Lung (tissue), 17 donors: ENCODE measurements at places on chromosomes 5 and 9.

- DNase-seq = peak; percentile 82
Observed at GRCh38 chr5:150161242-150162141, 5.1 kb upstream of the CDX1 start.

GRCh38 chr5:123304777-123305316, 118.4 kb downstream of the CEP120 start:
- DNase-seq = no peak

DNA sequence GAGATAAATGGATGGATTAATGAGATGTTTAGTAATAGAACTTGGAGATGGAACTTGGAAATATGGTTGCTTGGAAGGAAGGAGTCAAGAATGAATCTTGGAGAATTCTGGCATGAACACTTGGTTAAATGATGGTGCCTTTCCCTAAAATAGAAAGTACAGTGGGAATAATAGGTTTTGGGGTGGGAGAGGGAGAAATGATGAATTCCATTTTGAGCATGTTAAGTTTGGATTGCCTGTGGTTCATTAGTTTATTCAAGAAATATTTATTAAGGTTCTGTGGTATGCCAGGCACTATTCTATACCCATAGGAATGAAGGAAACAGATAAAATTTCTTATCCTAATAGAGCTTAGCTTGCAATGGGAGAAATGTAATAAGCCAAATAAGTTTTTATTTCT, 58.4 kb downstream of the PBX3 start:
- DNase-seq = no peak

DNA sequence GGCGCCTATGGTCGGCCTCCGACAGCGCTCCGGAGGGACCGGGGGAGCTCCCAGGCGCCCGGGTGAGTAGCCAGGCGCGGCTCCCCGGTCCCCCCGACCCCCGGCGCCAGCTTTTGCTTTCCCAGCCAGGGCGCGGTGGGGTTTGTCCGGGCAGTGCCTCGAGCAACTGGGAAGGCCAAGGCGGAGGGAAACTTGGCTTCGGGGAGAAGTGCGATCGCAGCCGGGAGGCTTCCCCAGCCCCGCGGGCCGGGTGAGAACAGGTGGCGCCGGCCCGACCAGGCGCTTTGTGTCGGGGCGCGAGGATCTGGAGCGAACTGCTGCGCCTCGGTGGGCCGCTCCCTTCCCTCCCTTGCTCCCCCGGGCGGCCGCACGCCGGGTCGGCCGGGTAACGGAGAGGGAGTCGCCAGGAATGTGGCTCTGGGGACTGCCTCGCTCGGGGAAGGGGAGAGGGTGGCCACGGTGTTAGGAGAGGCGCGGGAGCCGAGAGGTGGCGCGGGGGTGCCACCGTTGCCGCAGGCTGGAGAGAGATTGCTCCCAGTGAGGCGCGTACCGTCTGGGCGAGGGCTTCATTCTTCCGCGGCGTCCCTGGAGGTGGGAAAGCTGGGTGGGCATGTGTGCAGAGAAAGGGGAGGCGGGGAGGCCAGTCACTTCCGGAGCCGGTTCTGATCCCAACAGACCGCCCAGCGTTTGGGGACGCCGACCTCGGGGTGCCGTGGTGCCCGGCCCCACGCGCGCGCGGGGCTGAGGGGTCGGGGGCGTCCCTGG, 561 bp downstream of the DAPK1 start:
- peak; percentile 77 for DNase-seq

DNA sequence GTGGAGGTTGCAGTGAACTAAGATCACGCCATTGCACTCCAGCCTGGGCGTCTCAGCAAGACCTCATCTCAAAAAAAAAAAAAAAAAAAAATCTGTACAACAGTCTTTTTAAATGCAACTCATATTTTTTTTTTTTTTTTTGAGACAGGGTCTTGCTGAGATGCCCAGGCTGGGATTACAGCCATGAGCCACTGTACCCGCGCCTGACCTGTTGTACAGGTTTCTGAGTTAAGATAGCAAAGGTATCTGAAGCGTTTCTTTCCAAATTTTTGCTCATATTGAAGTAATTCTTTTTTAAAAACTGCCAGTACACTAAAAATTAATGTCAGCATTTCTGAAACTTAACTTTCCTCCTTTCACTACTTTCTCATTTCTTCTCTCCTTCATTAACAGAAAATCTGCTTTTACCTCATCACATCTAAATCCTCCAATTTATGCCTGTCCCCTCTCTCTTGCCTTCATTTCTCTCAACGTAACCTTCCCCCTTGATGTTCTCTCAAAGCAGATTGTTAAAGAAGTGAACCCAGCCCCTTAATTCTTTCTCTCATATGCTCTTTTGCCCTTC, 3.3 kb upstream of the SNX24 start:
- no peak for DNase-seq

- DNase-seq = peak; percentile 51
Observed at GRCh38 chr9:70563431-70564204, 149.2 kb upstream of the KLF9 start.

DNA sequence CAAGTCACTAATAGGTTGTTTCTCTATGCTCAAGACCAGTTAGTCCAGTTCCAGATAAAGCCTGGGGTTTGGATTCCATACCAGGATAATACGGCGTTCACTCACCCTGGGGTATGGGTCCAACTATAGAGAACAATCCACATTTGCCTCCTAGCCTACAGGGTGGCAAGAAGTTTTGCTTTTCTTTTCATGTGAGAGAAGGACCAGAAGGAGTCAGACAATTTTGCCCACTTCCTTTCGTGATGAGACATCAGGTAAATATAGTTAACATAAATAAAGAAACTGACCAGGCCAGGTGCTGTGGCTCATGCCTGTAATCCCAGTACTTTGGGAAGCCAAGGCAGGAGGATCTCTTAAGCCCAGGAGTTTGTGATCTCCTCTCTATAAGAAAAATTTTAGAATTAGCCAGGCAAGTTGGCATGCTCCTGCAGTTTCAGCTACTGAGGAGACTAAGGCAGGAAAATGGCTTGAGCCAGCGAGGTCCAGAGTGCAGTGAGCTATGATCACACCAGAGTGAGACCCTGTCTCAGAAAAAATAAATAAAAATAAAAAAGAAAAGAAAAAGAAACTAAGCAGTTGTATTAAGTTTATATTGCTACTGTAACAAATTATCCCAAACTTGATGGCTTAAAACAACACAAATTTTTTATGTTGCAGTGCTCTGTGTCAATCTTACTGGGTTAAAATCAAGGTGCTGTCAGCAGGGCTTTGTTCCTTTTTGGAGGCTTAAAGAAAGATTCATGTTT, 7.5 kb upstream of the REEP5 start:
- no peak for DNase-seq
